ENCODE measurements at places on chromosomes 6 and 20.

- DNase-seq: peak; percentile 50
These were observed 92.3 kb downstream of the NFATC2 start for GRCh38 chr20:51450221-51450712.

DNA sequence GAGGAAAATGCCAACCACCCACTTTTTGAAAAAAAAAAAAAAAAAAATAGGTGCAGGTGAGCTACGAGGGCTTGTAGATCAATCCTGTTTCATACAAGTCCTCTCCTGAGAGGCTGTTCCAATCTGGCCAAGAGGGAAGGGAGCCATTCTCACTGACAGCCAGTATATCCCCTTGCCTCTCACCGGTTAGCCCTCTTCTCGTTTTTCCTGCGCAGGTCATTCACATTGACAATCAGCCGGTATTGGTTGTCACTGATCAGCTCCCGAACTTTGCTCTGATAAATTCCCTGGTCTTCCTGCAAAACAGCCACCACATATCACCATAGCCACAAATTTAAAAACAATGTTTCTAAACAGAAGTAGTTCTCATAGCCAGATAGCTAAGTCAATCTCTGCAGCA, 1.4 kb downstream of the MCM3 start:
- DNase-seq: no peak

DNA sequence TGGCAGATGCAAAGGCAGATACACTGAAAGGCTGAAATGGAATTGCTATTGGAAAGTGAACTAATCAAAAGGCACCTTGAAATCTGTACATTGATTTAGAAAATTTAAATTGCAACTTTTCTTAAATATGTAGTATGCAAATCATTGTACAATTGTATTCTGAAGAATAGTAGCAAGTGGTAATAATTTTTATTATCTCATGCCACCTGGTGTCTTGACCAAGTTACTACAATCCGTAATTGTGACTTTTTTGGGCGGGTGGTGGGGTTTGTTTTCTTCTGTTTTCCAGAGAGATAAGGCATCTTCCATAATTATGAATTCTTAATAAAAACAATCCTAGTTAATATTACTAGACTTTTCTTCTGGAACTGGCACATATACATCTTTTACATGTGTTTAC, 12.5 kb upstream of the BCKDHB start:
- DNase-seq: peak; percentile 22

GRCh38 chr20:16158090-16158975, 414.9 kb downstream of the KIF16B start:
- no peak for DNase-seq

DNA sequence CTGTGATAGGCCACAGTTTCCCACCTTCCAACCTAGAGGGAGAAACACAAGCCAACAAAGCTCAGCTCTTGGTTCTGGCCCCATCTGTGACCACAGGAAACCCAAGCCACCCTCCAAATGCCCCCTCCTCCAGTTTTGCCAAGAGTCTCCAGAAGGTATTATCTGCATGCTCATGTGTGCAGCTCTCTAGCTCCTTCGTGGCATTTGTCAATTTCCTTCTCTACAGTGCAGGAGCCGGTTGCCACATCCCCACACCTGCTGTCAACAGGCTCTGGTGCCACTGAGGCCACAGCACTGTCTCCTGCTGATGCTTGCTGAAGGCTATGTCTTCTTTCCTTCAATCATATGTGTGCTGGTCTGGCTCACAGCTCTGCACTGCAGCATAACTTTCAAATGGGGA, 177.2 kb downstream of the CLIC5 start:
- no peak for DNase-seq

All from bronchial epithelial cell (primary cell).